ENCODE measurements at places on chromosomes 2 and 18.

DNA sequence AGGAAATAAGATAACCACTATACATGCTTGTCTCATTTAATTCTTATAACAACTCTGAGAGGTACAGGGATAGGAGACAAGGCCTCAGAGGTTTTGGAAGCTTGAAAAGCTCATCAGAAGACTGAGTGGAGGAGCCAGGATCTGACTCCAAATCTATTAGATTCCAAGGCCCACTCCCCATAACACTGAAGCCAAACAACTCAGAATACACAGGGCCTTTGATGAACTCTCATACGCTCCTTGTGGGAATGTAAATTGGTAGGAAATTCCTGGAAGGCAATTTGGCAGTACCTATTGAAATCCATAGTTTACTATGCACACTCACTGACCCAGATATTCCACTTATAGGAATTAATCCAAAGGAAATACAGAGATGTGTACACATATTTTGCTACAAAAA lies 27.9 kb downstream of the WIPF1 start:
- no peak for DNase-seq

- no peak for DNase-seq
Measured at GRCh38 chr2:98764499-98764898, 33.6 kb upstream of the MGAT4A start.

GRCh38 chr2:226256237-226256636 lies 543.4 kb downstream of the IRS1 start:
- DNase-seq = no peak

- no peak for DNase-seq
Measured at GRCh38 chr2:105179469-105180372, 61.8 kb upstream of the GPR45 start.

DNA sequence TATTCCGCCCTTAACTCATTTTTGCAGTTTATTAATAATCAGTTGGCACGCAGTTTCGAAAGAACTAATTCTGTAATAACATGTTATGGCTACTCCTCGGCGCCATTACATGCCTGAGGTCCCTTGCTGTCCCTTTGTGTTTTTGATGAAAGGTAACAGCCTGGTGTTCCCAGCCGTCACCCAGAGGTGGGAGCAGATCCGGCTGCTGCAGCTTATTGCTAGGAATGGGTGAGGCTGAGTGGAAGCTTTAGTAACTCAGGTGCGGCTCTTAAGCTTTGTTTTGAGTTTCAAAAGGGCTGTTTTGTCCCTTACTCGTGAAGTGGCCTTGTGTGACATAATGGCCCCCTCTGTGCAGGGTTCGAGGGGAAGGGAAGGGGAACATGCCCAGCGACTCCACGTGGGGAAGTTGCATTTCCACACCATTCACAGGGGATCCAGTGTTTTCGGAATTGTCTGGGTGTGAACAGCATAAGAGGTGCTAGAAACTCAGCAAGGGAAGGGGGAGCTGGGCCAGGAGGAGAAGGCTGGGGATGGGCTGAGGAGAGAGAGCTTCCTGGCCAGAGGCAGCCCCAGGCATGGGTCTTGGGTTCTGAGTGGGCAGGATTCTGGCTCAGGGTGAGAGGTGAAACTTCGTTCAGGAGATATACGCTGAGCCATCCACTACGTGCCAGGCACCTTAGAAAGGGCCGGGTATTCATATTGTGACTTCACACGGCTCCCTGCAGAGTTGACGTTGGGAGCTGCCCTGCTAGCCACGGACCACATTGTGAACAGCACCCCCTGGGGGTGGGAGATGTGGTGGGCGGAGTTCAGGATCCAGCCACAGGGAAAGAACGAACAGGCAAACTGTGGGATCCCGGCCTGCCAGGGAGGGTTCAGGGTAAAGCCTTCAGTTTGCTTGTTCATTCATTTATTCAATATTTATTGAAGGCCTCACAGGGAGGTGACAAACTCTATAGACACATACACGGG lies 84.4 kb downstream of the TGOLN2 start:
- DNase-seq = no peak

DNA sequence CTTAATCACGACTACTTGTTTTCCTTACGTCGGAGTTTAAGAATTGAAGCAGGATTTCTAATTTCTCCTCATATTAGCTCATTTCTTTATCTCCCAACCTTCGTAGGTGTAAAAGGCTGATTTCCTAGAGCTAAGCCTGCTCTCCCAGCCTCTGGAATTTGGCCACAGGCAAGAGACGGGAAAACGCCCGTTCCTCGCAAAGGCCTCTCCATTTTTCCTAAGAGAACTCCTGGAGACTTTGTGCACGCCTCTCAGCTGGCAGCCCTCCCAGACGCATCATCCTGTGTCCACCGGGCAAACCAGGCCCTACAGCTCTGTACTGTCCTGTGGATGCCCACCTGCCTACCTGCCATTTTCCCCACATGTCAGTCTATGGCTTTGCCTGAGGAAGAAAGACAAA lies 106.3 kb downstream of the FTCDNL1 start:
- DNase-seq = no peak

DNA sequence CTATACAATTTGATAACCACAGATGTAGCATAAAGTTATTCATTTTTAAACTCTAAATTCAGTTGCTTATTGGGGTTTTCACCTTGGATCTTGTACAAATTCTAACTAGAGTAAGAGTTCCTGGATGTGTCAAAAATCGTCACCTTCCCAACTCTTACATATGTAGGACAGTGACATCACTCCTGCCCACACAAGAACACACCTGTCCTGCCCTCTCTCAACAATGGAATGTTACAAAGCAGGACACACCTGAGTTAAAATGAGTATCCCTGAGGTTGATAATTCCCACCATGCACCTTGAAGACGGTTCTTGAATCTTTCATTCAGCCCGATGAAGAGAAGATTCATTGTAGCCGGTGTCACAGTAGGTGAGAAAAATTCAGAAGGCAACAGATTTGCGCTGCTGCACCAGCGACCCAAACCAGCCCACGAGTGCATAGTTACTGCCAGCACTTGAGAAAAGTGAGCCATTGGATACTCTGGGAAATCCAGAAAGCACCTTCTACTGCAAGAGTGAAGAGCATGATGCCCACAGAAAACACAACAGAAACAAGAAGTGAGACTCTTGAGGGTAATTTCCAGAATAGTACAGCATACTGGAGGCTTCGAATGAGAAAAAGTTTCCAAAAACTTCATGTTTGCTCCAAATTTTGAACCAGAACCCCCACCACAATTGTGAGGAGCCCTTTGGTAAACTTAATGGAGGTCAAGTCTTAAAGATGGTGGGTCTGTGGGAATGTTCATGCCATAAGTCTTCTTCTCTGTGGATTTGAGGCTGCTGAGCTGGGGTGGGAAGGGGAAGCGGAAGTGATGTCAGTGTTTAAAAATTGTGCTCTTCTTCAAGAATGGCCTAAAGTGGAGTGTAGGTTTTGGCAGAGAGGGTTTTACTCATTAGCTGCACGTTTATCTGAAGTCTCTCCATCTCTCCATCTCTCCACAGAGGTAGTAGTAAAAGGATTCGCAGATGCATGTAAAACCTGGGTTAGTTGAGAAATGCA lies 34.7 kb upstream of the ADAM23 start:
- no peak for DNase-seq

DNA sequence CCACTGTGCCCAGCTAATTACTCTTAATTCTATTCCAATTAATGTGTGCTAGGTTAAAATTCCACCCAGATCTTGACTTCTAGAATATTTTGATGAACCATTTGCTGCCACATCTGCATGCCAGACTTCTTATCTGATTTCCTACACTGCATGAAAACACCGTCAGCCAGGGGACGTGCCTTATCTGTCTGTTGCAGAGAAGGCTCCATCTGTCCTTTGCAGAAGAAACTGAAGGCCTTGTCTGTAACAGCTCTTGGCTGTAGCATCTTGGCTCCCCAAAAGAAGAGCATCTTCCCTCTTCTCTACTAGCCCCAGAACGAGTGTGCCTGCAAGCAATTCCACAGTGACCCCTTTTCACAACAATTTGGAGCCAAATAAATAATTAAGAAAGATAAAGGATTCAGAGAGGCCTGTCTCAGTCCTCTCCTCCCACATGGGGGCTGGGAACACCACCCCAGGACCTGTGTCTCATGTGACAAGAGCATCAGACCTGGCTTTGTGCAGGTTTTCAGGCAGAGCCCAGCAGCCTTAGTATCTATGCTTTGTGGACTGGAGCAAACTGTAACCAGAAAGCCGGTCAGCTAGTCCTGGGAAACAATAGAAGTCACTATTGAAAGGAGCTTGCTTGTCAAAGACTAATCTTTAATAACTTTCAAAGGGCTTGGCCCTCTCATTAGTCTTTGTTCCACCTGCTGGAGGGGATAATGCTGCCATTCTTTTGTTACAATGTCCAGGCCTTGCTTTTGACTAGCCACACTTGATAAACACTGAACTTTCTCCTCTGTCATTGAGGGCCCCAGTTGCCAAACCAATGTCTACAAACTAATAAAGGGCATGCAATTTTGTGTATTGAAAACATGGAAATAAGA lies 84.0 kb upstream of the NEUROD1 start:
- no peak for DNase-seq

- DNase-seq = no peak
Measured at GRCh38 chr2:134846213-134846612, 7.8 kb downstream of the ACMSD start.

GRCh38 chr2:70403267-70404053 lies 101.6 kb upstream of the FAM136A start:
- no peak for DNase-seq

GRCh38 chr2:46416739-46417403 lies 62.5 kb upstream of the TMEM247 start:
- DNase-seq = no peak

- DNase-seq = no peak
Measured at GRCh38 chr2:198417836-198418235, 613.4 kb downstream of the PLCL1 start.

DNA sequence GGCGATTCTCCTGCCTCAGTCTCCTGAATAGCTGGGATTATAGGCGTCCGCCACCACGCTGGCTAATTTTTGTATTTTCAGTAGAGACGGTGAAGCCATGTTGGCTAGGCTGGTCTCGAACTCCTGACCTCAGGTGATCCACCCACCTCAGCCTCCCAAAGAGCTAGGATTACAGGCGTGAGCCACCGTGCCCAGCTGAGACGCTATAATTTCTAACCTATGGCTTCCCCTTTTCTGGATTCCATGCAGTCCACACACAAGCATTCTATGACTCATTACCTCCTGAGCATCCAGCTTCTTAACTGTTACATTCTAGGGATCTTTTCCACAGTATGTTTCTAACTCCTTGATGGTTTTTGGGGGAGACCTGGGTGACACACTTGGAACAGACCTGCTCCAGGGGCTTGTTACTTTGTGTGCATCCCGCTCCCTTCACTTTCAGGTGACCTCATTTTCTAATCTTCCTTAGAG lies 11.8 kb upstream of the KCMF1 start:
- DNase-seq = no peak

- DNase-seq = no peak
Measured at GRCh38 chr2:35978218-35978617, 377.4 kb upstream of the CRIM1 start.

- DNase-seq = no peak
Measured at GRCh38 chr2:953975-954686, 3.5 kb downstream of the SNTG2 start.

GRCh38 chr2:60424233-60424632 lies 129.2 kb downstream of the BCL11A start:
- DNase-seq = no peak

DNA sequence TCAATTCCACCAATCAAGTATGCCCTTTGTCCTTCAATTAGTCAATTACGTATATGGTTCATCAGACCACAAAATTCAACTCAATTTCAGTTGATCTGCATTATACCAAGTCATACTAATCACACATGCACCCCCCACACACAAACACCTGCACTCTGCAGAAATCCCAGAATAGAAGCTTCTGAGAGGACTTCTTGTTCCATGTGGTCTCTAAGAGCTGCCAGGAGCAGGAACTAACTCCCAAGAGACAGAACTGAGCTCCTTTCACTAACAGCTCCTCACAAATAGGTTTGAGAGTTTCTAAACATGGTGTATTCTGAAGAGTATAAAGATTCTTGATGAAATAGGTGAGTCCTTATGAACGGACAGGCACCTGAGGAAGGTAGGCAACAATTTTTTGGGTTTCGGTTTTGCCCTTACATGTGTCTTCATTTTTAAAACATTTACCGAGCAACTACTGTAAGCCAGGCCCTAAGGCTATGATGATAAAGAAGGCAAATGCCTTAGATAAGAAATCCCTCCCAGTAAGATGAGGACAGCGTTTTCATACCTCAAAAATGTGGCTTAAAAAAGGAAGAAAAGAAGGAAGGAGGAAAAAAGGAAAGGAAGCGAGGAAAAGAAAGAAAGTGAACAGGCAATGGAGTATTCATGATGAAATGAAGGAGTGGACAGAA lies 183.1 kb downstream of the PID1 start:
- no peak for DNase-seq

- DNase-seq = no peak
Measured at GRCh38 chr2:230849633-230850357, 14.9 kb upstream of the ITM2C start.

DNA sequence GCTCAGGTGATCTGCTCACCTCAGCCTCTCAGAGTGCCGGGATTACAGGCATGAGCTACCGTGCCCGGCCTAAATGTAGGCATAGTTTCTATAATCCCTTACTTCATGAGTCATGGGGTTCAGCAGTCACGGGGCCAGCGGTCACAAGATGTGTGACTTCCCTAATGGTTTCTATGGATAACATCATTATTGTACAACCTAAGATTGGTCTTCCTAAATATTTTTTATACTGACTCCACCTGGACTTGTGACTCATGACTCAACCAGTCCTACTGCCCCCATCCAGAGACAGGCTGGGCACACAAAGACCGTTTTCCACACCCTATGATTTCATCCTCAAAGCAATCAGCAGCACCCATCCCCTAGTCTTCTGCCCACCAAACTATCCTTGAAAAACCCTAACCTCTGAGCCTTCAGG lies 15.9 kb downstream of the FAM210A start:
- DNase-seq = no peak

GRCh38 chr2:10341193-10341592 lies 38.5 kb downstream of the HPCAL1 start:
- DNase-seq = no peak

GRCh38 chr2:104856973-104857261 lies 3.0 kb downstream of the POU3F3 start:
- DNase-seq = no peak

- DNase-seq = no peak
Measured at GRCh38 chr2:152506843-152507242, 171.9 kb downstream of the FMNL2 start.

GRCh38 chr2:25632396-25632795 lies 41.0 kb downstream of the DTNB start:
- no peak for DNase-seq

- no peak for DNase-seq
Measured at GRCh38 chr2:165305391-165306096, 66.3 kb downstream of the SCN2A start.

GRCh38 chr2:12417786-12418185 lies 298.9 kb upstream of the TRIB2 start:
- no peak for DNase-seq

DNA sequence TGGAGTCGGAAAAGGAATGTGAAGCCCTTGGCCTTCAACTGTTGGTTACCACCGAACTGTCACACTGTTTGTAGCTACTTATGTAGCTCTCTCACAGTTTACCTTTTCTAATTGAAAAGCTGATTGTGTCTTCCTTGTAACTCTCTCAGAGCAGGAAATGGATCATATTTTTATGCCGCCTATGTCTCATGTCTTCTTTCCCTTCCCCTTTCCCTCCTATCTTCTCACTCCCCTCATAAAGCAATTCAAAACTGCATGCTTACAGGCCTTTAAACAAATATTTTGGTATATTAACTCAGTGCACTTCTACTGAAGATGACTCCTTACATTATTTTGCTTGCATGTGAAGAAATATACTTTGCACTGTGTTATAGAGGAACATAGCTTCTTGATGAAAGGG lies 6.0 kb downstream of the SLC39A10 start:
- no peak for DNase-seq
